ENCODE measurements at places on chromosomes 7 and 10.

DNA sequence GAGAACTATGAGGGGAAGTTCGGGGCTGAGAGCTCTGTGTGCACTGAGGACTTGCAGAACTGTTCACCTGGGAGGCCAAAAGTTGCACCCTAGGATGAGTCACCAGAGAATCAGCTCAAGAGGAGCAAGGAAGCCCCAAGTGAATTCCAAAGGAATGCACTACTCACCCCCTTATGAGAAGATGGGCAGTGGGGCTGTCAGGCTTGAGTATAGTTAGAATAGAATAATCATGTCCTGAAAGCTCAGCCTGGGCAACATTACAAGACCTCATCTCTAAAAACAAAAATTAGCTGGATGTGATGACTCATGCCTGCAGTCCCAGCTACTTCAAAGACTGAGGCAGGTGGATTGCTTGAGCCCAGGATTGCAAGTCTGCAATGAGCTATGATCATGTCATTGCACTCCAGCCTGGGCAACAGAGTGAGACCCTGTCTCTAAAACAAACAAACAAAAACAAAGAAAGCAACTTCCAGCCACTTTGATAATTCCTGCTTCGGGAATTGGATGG is 30.0 kb downstream of the MAP3K8 start:
- DNase-seq = no peak

DNA sequence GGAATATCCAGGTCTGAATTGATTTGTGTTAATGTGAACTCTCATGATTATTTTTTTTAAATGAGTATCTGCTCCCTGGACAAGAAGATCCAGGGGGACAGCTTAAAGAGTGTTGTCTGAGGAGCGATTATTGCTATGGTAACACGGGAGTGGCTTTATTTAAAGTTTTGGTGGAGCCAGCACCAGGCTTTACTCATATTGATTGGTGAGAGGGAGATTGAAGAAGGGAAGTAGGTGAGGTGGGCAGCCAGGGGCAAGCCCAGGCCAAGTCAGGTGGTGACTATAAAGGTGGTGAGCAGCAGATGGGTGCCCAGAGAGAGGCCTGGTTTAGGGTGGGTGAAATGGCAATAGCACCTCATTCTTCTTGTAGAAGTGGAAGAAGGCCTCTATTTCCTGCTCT is 10.2 kb upstream of the AGR2 start:
- DNase-seq = no peak

- DNase-seq = no peak
These were observed 584.0 kb upstream of the GHITM start for GRCh38 chr10:83555264-83555663.

GRCh38 chr7:55224111-55224510 is 141.0 kb upstream of the LANCL2 start:
- DNase-seq = no peak

DNA sequence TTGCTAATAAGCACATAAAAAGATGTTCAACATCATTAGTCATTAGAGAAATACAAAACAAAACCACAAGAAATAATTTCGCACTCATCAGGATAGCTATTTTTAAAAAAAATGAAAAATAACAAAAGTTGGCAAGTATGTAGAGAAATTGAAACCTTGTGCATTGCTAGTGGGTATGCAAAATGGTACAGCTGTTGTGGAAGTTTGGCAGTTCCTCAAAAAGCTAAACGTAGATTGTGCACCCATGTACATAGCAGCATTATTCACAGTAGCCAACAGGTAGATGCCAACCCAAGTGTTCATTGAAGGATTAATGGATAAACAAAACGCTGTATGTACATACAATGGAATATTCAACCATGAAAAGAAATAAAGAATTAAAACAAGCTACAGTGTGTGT is 35.3 kb upstream of the STARD3NL start:
- DNase-seq = no peak

- no peak for DNase-seq
These were observed 160.4 kb upstream of the RHEB start for GRCh38 chr7:151679881-151680612.

- DNase-seq = no peak
These were observed 145.2 kb upstream of the UNC5B start for GRCh38 chr10:71067098-71067740.

DNA sequence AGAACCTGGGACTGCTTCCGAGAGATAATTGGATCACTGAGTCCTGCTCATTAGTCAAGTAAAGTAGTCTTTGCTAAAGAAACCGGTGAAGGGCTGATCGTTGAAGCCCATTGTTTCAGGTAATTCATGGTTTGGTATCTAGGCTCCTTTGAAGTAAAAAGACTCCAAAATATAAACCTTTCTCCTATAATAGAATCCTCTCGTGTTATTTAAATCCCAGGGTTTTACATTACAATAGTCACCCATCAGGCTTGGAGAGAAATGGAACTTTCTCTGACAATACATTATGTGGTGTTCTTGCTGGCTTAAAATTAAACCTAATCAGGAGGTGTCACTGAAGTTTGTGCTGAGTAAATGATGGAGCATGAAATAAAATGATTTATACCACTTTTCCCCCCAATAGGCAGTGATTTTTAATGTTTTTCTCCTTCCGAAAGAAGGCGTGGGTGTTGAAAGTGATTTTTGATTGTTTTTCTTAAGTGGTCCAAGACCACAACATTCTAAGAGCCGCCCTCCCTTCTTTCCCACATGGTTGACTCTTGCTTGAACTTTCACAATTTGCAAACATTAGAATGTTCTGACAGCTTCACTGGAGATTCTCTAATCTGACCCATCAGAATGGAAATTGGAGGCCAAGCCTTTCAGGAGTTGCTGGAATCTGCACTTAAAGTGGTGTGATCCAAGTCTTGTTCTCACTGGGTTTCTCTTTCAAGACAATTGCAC is 44.2 kb downstream of the LRMDA start:
- no peak for DNase-seq

GRCh38 chr10:10629512-10629911 is 388.2 kb upstream of the CELF2 start:
- DNase-seq = no peak

- no peak for DNase-seq
These were observed 108.1 kb upstream of the SP8 start for GRCh38 chr7:20894806-20895205.

GRCh38 chr7:135245226-135246190 is 11.9 kb downstream of the STRA8 start:
- DNase-seq = no peak

Measured in substantia nigra (tissue), 51 donors.